ENCODE measurements at places on chromosomes 2 and 18.
A peak's percentile ranks its signal among the peaks of the same experiment; 100 is the strongest.

DNA sequence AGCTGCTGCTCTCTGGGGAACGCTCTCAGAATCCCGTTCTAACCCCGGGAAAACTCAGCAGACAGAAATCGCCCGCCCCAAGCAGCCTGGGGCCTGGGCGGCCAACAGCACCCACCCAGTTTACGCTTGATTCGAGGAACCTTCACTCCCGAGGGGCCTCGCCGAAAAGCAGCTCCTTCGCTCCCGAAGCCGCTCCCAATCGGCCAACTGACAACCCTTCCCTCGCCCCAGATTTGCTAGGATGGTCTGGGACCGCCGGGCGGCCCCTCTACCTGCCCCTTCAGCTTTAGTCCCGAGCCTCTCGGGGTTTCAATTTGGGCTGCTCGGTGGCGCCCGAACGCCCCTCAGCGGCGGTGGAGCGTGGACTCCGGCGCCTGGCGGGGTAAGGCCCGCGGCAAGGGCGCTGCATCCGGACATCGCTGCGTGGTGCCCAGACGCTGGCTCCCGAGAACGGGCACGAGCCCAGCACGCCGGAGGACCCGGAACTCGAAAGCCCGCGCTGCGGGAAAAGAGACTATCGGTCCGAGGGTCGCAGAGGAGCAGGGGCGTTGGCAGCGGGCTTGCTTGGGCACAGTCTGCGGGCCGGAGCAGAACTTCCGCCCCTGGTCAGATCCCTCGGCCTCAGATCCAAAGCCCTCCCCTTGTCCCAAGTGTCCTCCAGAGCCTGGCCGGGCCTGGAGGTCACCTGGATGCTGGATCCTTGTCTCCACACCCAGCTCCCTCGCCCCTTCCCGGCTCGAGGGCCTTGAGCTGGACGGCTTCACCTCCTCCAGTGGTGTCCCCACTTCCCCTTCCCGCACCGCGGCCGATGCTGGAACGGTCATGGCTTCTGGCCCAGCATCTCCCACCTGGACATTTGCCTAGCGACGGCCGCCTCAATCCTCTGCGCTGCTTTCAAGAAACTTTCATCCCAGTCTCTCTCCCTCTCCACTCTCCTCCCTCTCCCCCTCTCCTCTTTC lies 3.0 kb upstream of the OTX1 start:
- H3K27ac ChIP-seq, result no peak overlapping the region
- H3K4me3 ChIP-seq, result peak overlapping the region; percentile 89
- peaks cover 53% of the 10 kb centered on the region for H3K4me1 ChIP-seq
- DNase-seq, result peak; percentile 72
- H3K36me3 ChIP-seq, result no peaks in the 10 kb centered on the region

DNA sequence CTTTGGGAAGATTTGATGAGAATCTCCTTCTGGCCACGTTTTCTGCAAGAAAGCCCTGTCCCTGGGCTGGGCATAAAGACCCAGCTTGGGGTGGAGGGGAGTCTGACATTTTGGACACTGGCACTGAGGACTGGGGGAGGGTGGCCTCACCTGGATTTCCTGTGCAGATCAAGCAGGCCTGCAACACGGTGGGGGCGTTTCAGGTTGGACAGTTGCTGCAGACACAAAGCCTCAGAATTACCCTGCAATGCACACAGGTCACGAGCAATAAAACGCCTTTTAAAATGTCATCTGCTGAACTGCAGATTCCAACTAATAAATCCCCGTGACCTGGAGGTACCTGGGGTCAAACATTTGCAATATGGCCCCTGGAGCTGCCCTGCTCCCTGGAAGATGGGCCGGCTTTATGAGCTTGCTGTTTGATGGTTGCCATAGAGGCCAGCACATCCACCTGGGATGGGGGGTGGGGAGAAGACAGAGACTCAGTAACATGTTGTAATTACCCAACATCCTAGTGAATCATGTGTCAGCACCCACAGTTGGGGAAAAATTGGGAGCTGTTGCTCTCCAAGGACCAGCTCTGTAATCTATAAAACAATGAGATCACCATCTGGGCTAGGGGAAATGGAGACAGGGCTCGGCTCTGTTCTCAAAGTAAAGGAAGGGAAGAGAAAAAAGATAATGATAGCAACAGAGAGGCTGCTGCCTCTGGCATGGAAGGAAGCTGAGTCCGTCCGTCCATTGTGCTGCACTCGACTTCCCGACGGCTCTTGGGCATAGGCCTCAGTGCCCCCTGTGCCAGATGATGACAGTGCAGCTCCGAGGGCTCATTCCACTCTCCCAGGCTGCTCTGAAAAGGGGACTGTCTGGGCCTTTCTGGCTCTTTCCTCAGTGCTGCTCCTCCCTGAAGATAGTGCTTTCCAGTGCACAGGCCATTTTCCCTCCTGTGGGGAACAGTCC lies 340.3 kb downstream of the CYRIA start:
- peaks cover 19% of the 10 kb centered on the region for H3K4me1 ChIP-seq
- H3K4me3 ChIP-seq, result no peak overlapping the region
- H3K27me3 ChIP-seq, result peaks cover 8% of the 10 kb centered on the region
- no peak overlapping the region for H3K27ac ChIP-seq
- H3K36me3 ChIP-seq, result no peaks in the 10 kb centered on the region

DNA sequence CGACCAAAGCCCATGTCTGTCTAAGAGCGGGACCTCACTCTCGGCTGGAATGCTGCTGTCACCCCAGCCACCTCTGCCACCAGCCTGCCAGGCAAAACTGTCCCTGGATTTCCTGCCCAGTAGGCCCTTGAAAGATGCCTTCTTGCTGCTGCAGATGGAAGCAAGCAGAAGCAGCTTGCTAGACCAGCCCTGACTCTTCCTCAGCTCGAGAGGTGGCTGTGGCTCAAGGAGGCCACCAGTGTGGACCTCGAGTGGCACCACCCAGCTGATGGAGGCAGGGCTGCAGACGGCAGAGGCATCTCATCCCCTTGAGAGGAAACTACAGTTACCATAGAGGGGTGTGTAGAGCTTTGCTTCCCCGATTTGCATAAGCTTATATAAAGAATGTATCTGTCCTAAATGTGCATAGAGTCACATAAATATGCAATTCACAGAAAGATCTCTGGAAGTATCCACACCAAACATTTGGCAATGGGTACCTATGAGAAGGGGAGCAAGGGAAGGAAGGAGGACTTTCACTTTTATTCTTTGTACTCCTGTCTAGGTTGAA lies 20.6 kb downstream of the ADCY3 start:
- peaks cover 8% of the 10 kb centered on the region for H3K36me3 ChIP-seq
- DNase-seq, result no peak
- no peaks in the 10 kb centered on the region for H3K4me1 ChIP-seq

GRCh38 chr2:38836791-38837190 lies 38.9 kb downstream of the DHX57 start:
- no peak for DNase-seq
- H3K27me3 ChIP-seq, result no peaks in the 10 kb centered on the region
- H3K4me1 ChIP-seq, result no peaks in the 10 kb centered on the region

DNA sequence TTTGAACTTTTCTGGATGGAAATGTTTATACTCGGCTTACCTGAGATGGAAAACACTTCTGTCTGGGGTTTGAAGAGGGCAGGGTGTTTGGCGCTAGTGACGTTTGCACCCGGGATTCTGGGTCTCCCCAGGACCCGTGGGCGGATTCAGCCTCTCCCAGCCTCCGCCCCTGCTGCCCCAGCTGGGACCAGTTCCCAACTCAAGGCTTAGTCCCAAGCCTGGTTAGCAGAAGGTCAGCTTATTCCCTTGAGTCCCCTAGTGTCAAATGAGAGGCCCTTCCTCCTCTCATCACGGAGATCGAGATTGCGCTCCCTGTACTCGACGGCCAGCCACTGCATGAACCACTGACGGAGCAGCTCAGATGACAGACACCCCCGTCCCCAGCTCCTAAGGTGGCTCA lies 123.2 kb downstream of the RTP5 start:
- H3K36me3 ChIP-seq, result no peaks in the 10 kb centered on the region
- no peaks in the 10 kb centered on the region for H3K4me1 ChIP-seq
- DNase-seq, result no peak
- H3K27me3 ChIP-seq, result no peaks in the 10 kb centered on the region

- no peaks in the 10 kb centered on the region for H3K4me1 ChIP-seq
- no peak overlapping the region for H3K27ac ChIP-seq
- DNase-seq, result no peak
- H3K27me3 ChIP-seq, result no peaks in the 10 kb centered on the region
- no peak overlapping the region for H3K4me3 ChIP-seq
These were observed 19.2 kb upstream of the ASB1 start for GRCh38 chr2:238407566-238407965.

DNA sequence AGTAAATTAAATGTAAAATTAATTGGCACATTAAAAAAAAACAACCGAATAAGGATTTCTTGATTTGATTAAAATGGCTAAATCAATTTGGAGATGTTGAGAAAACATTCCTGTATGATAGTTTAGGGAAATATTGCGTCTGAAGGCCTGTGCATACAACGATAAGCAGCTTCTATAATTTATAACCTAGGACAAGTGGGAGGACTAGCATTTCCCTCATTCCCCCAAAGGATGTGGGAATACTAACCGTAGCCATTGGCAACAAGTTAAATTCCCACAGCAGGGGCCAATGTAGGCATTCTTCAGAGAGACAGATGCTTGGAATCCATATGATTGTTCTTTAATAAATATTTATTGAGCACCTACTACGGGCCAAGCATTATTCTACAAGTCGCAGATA lies 134.5 kb downstream of the NYAP2 start:
- no peak overlapping the region for H3K27ac ChIP-seq
- no peaks in the 10 kb centered on the region for H3K4me1 ChIP-seq
- H3K36me3 ChIP-seq, result no peaks in the 10 kb centered on the region
- H3K4me3 ChIP-seq, result no peak overlapping the region
- peak; percentile 14 for DNase-seq

- no peak overlapping the region for H3K27ac ChIP-seq
- no peak overlapping the region for H3K4me3 ChIP-seq
- peaks cover 78% of the 10 kb centered on the region for H3K27me3 ChIP-seq
- H3K4me1 ChIP-seq, result peaks cover 4% of the 10 kb centered on the region
- DNase-seq, result peak; percentile 78
These were observed 120.5 kb upstream of the MC4R start for GRCh38 chr18:60493066-60493465.

- H3K36me3 ChIP-seq, result no peaks in the 10 kb centered on the region
- no peak for DNase-seq
- H3K27me3 ChIP-seq, result no peaks in the 10 kb centered on the region
- no peak overlapping the region for H3K27ac ChIP-seq
- H3K4me1 ChIP-seq, result no peaks in the 10 kb centered on the region
These were observed 91.9 kb upstream of the GPC1 start for GRCh38 chr2:240343548-240343947.

- no peak overlapping the region for H3K27ac ChIP-seq
- no peak for DNase-seq
- no peaks in the 10 kb centered on the region for H3K27me3 ChIP-seq
- H3K4me3 ChIP-seq, result no peak overlapping the region
- H3K4me1 ChIP-seq, result peaks cover 22% of the 10 kb centered on the region
These were observed 52.3 kb downstream of the PARD6G start for GRCh38 chr18:80194874-80195570.

- H3K36me3 ChIP-seq, result peaks cover 4% of the 10 kb centered on the region
- H3K27ac ChIP-seq, result peak overlapping the region; percentile 99
- peaks cover 24% of the 10 kb centered on the region for H3K4me1 ChIP-seq
- H3K4me3 ChIP-seq, result peak overlapping the region; percentile 82
- peaks cover 20% of the 10 kb centered on the region for H3K27me3 ChIP-seq
These were observed 2.3 kb upstream of the FZD7 start for GRCh38 chr2:202031246-202031951.

DNA sequence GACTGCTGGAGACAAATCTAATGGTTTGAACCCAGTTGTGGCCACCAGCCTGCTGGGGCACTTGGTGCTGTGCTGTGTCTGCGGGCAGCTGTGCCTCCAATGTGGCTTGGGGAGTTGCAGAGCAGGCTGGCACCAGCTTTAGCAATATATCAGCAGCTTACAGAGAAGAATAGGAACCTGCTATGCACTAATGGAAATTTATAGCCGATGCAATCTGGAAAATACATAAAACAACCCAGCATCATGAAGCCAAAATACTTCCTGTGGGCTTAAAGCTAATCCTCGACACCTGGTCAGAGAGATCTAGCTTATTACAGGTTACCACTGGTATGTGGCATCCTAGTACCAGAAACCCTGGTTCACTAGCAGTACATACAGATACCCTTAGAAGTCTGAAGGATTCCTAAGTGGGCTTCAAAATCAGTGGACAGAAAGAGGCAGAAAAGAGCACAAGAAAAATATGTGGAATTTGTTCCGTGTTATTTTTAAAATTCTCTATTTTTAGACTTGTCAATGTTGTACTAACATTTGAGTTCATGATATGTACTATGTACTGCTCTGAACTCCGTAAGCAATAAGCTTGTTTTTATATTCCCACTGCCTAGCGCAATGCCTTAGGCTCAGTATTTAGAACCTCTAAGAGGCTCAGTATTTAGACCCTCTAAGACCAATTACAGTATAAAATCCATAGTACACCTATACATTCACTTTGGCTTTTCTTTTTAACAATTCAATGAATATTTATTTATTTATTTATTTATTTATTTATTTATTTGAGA lies 194.7 kb downstream of the UXS1 start:
- H3K4me1 ChIP-seq, result no peaks in the 10 kb centered on the region
- no peaks in the 10 kb centered on the region for H3K36me3 ChIP-seq
- H3K27ac ChIP-seq, result no peak overlapping the region
- DNase-seq, result no peak
- no peaks in the 10 kb centered on the region for H3K27me3 ChIP-seq

GRCh38 chr2:68715353-68716041 lies 19.1 kb upstream of the ARHGAP25 start:
- no peaks in the 10 kb centered on the region for H3K27me3 ChIP-seq
- no peak overlapping the region for H3K4me3 ChIP-seq
- peak; percentile 95 for DNase-seq

- peaks cover 11% of the 10 kb centered on the region for H3K27me3 ChIP-seq
- no peak for DNase-seq
- H3K4me1 ChIP-seq, result no peaks in the 10 kb centered on the region
- no peaks in the 10 kb centered on the region for H3K36me3 ChIP-seq
These were observed 38.0 kb downstream of the MARCO start for GRCh38 chr2:118980022-118980421.

DNA sequence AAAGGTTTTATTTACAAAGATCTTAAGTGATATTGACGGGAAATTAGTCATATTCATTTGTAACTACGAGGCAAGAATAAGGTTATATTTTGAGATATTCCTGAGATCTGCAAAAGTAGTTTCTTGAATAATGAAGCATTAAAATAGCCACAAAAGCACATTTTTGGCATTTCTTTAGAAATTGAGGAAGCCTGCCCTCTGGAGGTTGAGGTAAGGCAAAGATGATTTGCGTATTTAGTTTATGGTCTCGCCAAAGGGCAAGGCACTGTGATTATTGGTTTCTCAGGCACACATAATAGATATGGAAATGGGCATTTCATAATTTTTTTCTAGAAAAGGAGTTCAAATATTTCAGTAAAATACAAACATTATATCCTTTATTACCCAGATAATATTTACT lies 143.7 kb upstream of the RPRM start:
- no peaks in the 10 kb centered on the region for H3K4me1 ChIP-seq
- no peaks in the 10 kb centered on the region for H3K27me3 ChIP-seq
- no peak overlapping the region for H3K4me3 ChIP-seq
- H3K27ac ChIP-seq, result no peak overlapping the region
- H3K36me3 ChIP-seq, result no peaks in the 10 kb centered on the region

DNA sequence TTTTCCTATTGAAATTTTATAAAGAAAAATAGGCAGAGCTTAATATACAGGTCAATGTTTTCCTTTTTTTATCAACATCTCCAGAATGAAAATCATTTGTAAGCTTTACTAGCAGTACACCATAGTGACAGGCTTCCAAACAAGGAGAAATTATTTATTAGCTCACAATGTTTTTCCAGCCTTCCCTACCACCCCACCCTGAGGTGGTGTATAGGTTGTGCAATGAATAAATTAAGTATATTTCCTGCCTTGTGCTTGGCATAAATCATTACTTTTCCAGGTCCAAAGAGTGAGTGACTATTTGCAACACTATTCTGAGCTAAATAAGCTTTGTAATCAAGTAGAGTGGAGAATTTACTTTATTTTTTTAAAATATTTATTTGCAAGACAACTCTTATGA lies 876.2 kb upstream of the POU3F3 start:
- H3K27ac ChIP-seq, result no peak overlapping the region
- no peak for DNase-seq
- H3K4me1 ChIP-seq, result no peaks in the 10 kb centered on the region
- H3K4me3 ChIP-seq, result no peak overlapping the region
- H3K36me3 ChIP-seq, result no peaks in the 10 kb centered on the region

Measured in GM23338 (cell line).